ENCODE measurements at places on chromosomes 6 and 20.

DNA sequence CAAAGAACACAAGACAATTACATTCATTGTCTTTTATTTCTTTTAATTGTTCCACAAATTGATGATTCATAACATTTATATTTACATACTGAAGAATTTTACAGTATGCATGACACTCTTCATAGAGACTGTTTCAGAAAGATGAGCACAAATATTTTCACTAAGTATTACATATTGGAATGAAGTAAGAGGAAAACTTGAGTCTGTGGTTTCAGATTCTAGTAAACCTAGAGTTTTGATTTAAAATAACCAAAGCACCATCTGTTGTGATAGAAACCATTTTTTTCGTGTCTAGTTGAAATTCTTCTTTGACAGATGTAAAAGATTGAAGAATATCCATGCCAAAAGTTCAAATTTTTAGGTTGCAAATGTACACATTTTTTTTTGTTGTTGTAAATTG lies 32.1 kb upstream of the OPN5 start:
- DNase-seq, result no peak

DNA sequence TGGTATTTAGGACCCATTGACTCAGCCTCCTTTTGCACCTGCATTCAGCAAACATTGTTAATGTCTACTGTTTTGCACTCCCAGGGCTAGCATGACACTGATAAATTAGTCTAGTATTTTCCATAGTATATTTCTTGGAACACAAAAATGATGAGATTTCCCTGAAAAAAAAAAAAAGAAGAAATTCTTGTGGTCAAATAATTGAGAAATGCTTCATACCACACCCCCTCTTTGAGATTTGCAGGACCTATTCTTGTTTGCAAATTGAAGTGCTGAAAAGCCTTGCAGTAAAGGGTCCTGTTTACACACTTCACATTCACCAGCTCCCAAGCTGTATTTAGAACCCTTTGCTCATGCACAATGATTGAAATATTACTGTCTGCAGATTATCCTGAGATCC lies 36.3 kb upstream of the CLIC5 start:
- no peak for DNase-seq

DNA sequence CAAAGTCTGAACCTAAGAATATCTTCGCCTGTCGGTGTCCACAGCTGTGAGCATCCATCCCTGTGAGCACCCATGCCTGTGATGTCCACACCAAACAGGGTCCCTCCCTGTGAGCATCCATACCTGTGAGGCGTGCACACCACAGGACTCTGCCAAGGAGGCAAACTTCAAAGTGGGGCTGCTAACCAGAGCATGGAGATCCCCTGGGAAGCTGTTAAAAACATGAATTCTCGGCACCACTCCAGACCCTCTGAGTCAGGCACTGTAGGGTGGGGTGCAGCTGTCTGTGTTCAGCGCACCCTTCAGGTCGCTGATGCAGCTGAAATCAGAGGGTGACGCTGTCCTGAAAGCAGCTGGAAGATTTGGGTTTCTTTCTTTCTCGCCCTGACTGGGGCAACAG lies 85.4 kb upstream of the NXT1 start:
- no peak for DNase-seq

GRCh38 chr6:34524499-34524898 lies 31.6 kb downstream of the SPDEF start:
- DNase-seq, result no peak

- no peak for DNase-seq
These were observed 107.4 kb downstream of the SCML4 start for GRCh38 chr6:107716688-107717089.

DNA sequence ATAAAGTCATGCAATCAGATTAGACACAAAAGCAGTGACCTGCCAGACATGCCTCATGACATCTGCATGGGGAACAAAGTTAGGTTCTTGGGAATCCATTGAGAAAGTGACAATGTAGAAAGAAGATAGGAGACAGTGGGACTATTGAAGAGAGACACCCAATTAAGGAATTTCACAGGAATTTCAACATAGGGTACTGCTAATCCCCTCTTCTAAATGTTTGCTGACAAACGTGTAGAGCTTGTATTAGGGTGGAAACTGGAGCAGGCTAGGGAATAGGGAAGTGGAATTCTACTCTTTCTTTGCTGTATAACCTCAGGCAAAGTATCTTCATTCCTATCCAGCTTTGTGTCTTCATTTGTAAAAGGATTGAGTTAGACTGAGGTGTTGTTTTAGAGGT lies 409.4 kb upstream of the SASH1 start:
- no peak for DNase-seq

- no peak for DNase-seq
These were observed at the start of gene ADGRG6 for GRCh38 chr6:142301651-142302391. Gene ADGRG6, plus strand, starts transcription at chr6:142302007. Its CDS starts 323 bp downstream, at chr6:142302330.

DNA sequence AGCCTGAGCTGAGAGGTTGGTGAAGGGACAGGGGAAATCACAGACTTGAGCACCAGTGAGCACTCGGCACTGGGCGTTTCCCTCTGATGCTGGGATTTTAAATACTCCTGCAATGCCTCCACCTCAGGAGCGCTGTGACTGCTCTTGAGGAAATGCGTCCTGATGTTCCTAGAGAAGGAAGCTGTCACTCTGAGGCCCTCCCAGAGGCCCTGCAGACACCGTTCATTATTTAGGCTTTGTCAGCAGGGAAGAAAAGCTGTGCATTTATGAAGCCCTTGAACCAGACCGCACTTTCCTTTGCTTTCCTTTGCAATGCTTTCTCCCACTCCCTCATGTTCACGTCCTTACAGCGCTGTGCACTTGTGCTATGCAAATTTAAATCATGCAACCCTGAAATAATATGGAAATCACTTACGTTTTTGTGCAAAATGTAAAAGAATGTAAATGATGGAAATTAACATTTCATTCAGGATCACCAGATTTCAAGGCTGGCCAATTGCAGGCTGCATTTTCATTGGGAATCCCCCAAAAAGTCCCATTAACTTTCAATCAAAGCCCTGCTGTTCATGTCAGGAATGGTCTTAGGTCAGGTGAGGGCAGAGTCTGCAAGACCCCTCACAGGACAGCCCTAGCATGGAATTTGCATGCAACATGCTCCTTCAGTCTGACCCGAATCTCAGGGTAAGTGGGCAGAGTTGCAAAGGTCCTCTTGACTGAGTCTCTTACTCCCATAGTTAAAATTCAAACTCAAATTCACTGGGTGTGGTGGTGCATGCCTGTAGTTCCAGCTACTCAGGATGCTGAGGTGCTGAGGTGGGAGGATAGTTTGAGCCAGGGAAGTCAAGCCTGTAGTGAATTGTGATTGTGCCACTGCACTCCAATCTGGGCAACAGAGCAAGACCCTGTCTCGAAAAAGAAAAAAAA lies 45.8 kb upstream of the SYNDIG1 start:
- DNase-seq, result no peak

- DNase-seq, result no peak
These were observed 218.3 kb upstream of the CST7 start for GRCh38 chr20:24730750-24731149.

DNA sequence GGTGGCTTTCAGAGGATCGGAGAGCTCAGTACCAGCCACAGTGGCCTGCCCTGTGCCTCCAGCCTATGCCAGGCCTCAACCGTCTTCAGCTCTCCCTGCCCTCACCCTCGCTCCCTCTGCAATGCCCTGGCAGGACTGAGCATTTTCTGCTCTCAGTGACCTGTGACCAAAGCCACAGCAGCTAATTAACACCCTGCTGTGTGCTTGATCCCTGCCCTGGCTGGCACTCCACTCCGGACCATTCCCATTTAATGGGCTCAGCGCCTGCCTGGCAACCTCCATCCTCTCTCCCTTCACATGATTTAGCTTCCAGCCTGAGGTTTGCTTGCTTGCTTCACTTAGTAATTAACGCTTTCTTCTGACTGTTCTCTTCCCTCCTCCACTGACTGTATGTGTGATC lies 287.5 kb downstream of the LRFN2 start:
- DNase-seq, result no peak

DNA sequence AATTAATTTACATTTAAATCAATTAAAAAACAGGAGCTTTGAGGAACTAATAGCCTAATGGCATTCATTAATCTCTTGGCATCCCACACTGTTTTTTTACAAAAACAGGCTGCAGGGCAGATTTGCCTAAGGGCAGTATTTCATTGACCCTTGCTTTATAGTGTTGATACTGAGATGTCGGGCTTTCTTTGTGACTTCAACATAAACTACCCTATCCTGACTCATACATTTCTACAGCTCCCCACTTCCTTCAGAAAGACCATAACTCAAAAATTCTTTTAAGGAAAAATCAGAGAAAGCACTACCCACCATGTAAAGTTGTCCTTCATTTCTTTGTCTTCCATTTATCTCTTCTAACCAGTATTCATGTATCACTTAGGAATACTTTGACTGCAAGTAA lies 92.2 kb upstream of the NT5E start:
- DNase-seq, result no peak

DNA sequence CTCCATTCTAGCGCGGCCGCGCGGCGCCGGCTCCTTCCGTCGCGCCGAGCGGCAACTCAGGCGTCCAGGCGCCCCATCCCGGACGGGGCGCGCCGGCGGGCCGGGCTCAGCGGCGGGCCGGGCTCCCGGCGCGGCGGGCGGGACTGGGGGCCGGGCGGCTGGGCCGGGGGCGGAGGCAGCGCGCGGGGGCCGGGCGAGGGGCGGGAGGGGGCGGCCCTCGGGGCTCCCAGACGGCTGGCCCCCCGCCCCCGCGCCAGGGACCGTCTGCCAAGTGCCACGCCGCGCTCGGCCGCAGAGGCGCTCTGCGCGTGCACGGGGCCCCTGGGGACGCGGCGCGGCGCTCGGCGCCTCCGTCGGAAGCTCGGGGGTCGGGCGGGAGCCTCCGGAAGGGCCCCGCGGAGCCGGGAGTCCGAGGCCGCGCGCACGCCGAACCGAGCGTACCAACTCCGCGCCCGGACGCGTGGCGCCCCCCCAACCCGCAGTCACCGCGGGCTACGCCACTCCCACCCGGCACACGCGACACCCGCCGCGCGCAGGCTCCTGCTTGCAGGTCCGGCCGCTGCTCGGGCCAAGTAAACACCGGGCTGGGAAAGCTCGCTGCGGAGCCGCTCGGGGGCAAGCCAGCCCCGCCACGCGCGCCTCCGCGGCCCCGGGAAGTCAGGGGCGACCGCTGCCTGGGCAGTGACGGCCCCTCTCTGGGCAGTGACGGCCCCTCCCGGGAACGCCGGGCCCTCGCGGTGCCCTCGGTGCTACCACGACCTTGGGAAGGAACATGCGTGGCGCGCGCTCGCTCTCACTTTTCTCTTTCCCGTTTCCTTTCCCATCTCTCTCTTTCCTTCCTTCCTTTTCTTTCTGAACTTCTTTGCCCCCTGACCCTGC lies at the start of gene PREX1:
PREX1 (minus strand) TSS at position 145 of the 879 bp plus-strand sequence; CDS start at position 6, 139 bp downstream.
- no peak for DNase-seq

DNA sequence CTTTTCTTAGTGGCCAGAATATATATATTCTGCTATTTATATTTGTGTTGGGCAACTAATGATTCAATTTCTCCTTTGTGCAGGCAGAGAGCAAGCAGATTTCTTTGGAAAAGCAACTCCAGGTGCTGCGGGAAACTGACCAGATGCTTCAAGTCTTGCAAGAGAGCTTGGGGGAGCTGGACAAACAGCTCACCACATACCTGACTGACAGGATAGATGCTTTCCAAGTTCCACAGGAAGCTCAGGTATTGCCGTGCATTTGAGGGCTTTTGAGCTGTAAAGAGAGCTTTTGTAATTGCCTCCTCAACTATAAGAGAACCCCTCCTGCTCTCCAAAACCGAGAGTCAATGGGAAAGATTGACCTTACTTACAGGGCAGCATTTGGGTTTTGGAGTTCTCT lies 203.5 kb downstream of the UTRN start:
- DNase-seq, result no peak

- no peak for DNase-seq
These were observed 64.8 kb upstream of the TMEM30A start for GRCh38 chr6:75349262-75349984.

- DNase-seq, result no peak
These were observed 93.8 kb upstream of the BCLAF1 start for GRCh38 chr6:136383268-136383937.

- DNase-seq, result no peak
These were observed 27.1 kb upstream of the SYNCRIP start for GRCh38 chr6:85669735-85670194.

GRCh38 chr6:36840432-36841403 lies 1.5 kb upstream of the CPNE5 start:
- DNase-seq, result no peak

- DNase-seq, result no peak
These were observed 272.2 kb upstream of the FLRT3 start for GRCh38 chr20:14609328-14610221.

DNA sequence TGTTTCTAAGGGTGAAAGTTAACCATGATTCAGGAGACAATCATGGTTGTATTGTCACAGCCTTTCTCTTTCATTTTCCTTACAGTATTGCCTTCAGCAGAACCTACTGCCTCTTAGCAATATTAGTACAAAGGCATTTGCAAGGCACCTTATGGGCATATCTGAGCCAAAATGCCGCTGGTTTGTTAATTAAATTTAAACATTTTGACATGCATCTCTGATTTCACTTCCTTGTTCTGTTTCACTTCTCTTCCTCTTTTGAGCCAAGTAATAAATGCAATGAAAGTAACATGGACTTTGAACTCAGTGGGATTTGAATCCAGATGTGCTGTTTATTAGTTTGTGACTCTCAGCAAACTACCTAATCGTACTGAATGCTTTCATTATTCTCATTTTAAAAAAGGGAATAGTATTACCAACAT lies 467.4 kb upstream of the CITED2 start:
- no peak for DNase-seq

DNA sequence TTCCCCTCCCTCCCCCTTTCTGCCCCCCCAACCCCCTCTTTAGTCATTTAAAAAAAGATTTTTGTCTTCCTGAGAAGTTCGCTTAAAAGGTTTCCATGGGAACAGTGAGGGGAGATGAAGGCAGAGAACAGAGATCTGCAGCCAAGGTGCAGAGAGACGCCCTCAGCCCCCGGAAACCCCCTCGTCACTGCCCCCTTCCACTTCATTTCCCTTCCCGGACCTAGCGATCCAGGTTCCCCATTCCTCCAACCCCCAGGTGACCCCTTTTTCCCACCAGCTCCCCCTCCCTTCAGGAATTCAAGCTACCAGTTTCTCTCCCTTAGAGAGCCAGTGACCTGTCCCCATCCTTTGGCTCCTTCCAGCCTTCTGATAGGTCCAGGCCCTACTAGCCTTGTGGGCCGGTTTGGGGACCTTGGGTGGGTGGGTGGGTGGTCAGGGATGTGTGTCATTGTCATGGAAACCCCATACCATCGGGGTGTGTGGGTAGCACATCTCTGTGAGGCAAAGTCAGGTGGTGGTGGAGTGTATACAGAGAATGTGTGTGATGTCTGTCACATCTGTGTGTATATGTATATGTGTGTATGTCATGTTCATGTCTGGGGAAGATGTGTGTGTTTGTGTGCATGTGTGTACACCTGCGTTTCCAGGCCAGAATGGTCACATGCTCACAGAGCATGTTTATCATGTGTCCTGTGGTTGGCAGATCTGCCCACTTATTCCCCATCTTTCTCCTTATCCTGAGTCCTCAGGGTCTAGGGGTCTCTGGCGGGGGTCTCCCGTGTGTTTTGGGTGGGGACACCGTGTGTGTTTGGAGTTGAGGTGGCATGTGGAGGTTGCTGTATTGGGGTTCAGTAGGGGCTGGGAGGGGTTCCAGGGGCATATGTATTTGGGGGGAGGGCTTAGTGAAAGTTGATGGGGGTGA lies 7.0 kb downstream of the SYNGAP1 start:
- DNase-seq, result no peak
